ENCODE measurements at places on chromosomes 16 and 17.

- no peak for DNase-seq
Measured at GRCh38 chr16:4826980-4827379, 20.1 kb downstream of the GLYR1 start.

GRCh38 chr17:63969278-63969677, 3.4 kb downstream of the SCN4A start:
- no peak for DNase-seq

DNA sequence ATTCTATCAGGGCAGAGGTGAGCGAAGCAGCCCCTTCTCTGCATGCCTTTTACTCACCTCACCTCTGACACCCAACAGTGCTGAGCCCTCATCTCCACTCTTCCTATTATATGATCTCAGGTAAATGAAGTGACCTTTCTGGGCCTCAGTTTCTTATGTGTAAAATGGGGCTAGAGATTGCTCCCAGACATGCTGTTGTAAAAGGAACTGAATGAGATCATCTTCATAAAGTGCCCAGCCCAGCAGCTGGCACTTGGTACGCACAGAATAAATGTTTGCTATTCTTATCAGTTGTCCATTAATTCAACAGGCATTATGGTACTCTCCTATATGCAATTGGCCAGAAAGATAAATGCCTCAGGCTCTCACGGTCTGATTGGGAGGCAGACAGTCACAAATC, 4.5 kb upstream of the GALK1 start:
- DNase-seq: no peak

DNA sequence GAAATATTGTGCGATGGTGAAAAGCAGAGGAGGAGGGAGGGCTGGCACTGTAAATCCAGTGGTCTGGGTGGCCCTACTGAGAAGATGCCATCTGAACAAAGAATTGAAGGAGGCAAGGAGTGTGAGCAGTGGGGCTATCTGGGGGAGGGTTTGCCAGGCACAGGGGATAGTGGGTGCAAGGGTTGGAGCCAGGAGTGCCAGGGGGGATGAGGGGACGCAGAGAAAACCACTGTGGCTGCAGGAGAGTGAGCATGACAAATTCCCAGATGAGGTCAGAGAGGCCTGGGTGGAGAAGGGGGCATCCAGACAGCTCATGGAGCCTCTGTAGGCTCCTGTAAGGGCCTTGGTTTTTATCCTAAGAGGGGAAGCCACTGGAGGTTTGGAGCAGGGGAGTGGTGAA, 4.8 kb downstream of the XYLT2 start:
- no peak for DNase-seq

DNA sequence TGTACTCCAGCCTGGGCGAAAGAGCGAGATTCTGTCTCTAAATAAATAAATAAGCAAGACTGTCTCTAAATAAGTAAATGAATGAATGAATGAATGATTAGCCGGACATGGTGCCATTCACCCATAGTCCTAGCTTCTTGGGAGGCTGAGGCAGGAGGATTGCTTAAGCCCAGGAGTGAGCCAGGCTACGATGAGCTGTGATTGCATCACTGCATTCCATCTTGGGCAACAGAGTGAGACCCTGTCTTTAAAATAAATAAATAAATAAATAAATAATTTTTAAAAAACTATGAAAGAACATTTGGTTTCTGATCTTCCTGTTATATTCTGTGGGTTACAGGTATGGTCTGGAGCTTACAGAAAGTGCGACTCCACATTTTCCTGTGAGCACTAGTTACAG, 65.0 kb downstream of the C17orf58 start:
- no peak for DNase-seq

- no peak for DNase-seq
Measured at GRCh38 chr16:58537124-58537906, 22.0 kb downstream of the SETD6 start.

- DNase-seq: no peak
Measured at GRCh38 chr17:30113213-30113612, 3.4 kb upstream of the NSRP1 start.

GRCh38 chr16:54503856-54504219, 217.3 kb upstream of the IRX3 start:
- DNase-seq: no peak

GRCh38 chr16:19502395-19503131, 19.3 kb downstream of the GDE1 start:
- no peak for DNase-seq

- peak; percentile 49 for DNase-seq
Measured at GRCh38 chr17:8060274-8060673, 21.4 kb downstream of the ALOX15B start.

DNA sequence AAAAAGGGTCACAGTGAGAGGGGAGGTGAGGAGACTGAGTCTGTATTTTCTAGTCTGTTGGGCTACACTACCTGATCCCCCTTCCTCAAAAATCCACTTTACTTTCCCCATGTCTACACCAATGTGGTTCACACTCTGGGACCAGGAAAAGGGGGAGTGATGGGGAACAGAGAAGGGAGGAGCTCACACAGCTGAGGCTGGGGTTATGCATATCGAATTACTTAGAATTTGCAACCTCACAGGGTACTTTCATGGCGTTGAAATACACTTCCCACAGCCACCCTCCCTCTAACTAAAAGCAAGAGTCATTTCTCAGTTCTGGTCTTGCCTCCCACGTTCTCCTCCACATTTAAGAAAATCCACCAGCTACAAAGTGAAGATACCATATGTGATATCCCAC, 14.1 kb downstream of the MAPT start:
- DNase-seq: no peak

GRCh38 chr16:21264571-21265036, 13.5 kb downstream of the CRYM start:
- no peak for DNase-seq

DNA sequence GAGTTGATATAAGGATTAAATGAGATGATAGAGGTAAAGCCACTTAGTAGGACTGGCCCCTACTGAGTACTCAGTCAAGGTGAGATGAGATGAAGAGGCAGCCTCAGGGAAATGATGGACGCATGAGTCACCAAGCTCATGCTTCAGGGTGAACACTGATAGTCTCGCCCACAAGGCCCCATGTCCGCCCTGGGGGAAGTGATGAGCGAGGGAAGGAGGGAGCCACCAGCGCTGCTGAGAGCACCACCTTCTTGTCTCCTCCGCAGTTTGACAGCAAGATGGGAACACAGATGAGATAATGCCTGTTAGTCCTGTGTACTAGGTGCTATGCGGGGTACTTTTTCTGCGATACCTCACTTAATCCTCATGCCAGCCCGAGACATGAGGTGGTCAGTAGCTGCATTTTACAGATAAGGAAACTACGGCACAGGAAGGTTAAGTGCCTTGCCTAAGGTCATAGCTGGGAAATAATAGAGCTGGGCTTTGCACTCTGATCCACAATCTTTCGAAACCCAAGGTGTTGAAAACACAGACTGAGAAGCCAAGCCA, 383.0 kb downstream of the CPPED1 start:
- no peak for DNase-seq

DNA sequence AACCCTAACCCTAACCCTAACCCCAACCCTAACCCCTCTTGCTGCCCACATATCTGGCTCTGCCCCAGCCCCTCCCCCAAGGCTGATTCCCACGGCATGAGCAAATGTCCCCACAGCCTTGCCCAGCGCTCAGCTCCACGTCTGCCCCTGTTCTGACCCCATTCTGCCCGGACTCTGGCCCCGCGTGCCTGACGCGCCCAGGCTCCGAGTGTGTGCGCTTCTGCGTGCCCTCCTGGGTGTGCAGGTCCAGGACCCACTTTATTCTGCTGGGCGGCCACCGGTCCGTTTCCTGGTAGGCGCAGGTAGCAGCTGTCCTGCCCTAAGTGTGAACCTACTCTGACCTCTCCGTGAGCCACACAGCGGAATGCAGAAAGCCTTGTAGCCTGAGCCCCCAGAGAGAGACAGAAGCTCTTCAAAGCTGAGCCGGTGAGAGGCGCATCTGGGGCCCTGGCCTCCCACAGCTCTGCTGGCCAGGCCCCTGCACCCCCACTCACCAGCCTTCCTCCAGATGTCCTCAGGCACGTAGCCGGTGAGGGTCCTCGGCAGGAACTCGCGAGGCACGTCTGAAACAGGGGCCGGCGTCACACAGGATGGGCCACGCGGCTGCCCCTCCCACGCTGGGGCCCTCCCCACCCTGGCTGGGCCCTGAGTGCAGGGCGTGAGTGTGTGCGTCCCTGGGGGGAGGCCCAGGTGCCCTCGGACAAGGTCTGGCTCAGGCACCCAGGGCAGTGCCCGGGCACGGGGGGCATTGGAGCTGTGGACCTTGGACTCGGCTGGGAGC, 14.0 kb upstream of the PABPN1L start:
- no peak for DNase-seq

GRCh38 chr17:36068524-36068923, 4.5 kb downstream of the CCL18 start:
- DNase-seq: no peak

- no peak for DNase-seq
Measured at GRCh38 chr16:75351183-75351582, 82.1 kb downstream of the CFDP1 start.

DNA sequence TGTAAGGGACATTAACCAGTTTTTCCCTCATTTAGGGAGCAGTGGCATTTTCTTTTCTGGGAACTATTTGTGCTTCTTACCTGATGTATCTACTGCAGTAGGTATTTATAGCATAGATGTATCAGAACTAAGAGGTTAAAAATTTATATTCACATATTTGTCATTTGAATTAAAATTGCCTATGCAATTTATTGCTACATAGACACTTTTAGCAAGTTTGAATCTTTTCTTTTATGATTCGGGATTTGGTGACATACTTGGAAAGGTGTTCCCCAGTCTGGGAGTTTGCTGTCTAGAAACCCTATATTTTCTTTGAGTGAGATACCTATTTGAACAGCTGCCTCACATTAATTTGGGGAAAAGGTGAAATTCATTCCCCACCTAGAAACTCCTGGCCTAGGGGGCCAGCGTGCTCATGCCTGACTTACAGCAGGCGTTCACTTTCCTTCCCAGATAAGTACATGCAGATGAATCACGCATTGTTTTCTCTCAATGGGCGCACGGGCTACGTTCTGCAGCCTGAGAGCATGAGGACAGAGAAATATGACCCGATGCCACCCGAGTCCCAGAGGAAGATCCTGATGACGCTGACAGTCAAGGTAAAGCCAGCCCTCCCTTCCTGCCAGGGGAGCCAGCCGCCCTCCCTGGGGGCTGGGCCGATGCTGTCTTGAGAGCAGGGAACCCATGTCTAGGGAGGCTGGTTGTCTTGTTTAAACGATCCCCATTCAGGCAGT, 73.8 kb downstream of the SDR42E1 start:
- no peak for DNase-seq

- no peak for DNase-seq
Measured at GRCh38 chr17:81386646-81387099, 8.6 kb upstream of the BAHCC1 start.

DNA sequence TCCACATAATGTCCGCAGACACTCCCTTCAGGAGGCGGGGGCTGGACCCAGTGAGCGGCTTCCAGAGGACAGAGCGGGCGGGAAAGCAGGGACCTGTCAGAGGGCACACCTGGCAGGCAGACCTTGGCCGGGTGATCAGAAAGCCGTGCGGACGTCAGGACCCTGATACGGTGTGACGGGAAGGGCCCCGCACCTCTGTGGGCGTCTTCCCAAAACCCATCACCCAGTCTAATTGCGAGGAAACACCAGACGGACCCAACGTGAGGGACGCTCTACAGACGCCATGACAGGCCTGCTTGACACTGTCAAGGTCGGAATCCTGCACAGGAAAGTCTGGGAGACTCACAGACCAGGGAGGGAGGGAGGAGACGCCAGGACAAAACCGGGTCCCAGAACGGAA, 8.4 kb downstream of the LMF1 start:
- no peak for DNase-seq

- no peak for DNase-seq
Measured at GRCh38 chr17:65886315-65887245, 305.4 kb downstream of the CEP112 start.

GRCh38 chr17:65173976-65174683, 37.0 kb downstream of the RGS9 start:
- DNase-seq: no peak

DNA sequence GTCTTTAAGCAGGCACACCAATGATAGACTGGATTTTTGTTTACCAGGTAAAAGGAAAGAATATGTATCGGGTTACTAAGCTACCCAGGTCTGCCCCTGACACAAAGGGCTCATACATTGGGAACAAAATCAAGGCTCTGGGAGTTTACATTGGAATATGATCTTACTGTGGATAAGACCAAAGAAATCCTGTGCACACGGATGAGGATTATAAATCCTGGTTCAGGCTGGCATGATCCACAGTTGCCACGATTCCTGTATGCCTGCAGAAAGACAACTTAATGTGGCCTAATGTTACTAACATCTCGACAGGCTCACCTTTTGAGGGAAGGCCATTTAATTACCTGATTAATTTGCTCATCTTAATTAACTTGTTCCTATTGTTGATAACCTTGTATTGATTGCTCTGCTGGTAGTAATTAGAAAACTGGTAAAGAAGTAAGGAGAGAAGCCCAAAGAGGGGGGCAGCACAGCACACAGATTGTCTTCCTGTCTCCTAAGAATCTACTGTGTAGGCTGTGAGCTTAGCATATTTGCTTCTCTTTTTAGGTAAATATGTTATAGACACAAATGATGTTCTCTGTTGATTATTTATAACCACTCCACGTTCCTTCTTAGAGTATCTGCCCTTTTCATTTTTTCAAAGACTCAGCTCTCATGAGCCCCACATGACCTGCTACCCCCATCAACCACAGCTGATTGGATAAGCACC, 51.0 kb upstream of the TOX3 start:
- no peak for DNase-seq

GRCh38 chr17:31550389-31551056, 159.0 kb downstream of the RAB11FIP4 start:
- DNase-seq: no peak

GRCh38 chr17:50934161-50934560, 68.0 kb upstream of the TOB1 start:
- DNase-seq: no peak

DNA sequence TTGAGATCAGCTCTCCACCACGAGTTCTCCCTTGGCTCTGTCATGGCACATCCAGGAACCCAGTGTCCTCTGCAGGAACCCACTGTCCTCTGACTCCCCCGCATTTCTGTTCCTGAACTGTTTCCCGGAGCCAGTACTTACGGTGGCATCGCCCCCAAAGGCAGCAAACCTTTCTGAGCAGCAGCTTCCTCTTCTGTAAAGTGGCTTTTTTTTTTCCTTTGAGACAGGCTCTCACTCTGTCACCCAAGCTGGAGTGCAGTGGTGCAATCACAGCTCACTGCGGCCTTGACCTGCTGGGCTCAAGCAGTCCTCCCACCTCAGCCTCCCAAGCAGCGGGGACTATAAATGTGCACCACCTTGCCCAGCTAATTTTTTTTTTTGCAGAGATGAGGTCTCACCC, 32.2 kb downstream of the NAGPA start:
- DNase-seq: no peak

- DNase-seq: no peak
Measured at GRCh38 chr17:77211681-77212080, 70.9 kb downstream of the SEC14L1 start.

DNA sequence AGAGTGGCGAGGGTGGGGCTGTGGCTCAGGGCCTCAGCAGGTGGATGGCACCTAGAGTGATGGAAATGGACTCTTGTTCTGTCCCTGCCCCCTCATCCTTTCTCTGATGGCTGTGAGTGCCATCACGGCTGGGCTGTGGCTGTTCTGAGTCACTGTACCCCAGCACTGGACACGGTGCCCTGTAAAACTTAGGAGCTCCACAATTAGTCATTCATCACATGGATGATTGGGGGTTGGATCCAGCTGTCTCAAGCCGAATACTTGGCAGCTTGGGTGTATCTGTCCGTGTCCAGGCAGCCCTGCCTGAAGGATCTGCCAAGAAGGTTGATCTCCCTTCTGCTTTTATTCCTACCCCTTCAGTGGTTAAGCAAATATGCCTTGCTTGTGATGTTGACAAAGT, 295.5 kb upstream of the EEF2KMT start:
- no peak for DNase-seq

GRCh38 chr17:5096731-5097100, 15.0 kb downstream of the ZNF232 start:
- no peak for DNase-seq

Data from stimulated activated CD4-positive, alpha-beta T cell treated with anti-CD3 and anti-CD28 coated beads, TNF-alpha, amount 100 ng/mL, for 4 hours (primary cell).